ENCODE measurements at places on chromosomes 11 and 22.

GRCh38 chr11:85787809-85788760 is 22.9 kb downstream of the SYTL2 start:
- DNase-seq = no peak

DNA sequence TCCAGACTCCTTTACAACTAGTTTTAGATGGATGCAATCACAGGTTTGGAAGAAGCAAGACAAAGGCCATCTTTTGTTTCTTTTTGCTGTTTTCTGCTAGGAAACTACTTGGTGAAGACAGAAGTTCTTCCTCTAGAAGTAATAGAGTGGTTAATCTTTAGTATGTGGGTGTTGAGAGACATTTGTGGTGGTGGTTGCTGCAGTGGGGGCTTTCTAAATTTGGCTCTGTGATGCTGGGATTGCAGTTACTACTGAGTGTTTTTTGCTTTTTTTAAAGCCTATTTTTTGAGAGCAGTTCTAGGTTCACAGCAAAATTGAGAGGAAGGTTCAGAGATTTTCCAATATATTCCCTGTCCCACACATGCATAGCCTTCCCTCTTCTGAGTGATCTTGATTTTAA is 120.0 kb downstream of the AASDHPPT start:
- DNase-seq = no peak

- DNase-seq = no peak
Measured at GRCh38 chr11:132278801-132279574, 908.6 kb downstream of the NTM start.

DNA sequence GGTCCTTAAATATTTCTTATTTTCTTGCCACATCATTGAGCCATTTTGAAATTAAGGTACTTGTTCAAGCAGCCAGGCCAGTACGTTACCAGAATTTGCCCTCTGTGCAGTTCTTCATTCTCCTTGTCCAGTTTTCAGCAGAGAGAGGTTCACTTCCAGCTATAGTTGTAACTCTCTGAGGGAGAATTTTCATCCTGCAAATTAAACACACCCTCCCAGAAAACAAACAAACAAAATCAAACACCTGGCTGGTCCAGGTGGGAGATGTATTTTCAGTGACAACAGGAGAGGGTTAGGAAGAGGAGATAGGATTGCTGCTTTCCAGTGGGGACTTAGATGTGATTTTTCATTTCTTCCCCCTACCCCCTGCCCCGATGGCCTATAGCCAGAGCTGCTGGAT is 45.0 kb downstream of the LHFPL7 start:
- no peak for DNase-seq

- DNase-seq = no peak
Measured at GRCh38 chr22:48782326-48782725, 1045.3 kb downstream of the BRD1 start.

DNA sequence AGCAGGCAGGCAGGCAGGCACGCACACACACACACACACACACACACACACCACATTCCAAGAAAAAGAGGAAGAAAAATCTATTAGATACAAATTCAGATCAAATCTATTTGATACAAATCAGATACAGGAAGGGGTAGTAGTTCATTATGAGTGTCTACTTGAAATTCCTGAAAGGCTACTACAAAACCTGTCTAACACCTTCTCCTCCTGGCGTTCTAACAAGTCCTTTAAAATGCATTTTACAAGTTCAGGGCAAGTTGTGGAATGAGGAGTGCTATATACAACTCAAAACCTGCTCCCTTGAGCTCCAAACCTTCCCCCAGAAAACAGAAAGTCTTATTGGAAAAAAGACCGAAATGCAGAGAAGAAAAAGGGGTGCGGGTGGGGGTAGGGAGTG is 476 bp downstream of the ARHGAP32 start:
- DNase-seq = no peak

GRCh38 chr11:102577182-102577581 is 46.6 kb upstream of the MMP7 start:
- DNase-seq = no peak

GRCh38 chr11:91396236-91397133 is 828.1 kb upstream of the FAT3 start:
- DNase-seq = no peak

GRCh38 chr11:30314625-30315024 is 8.3 kb upstream of the ARL14EP start:
- no peak for DNase-seq

GRCh38 chr11:32153747-32154146 is 62.9 kb downstream of the RCN1 start:
- DNase-seq = no peak

DNA sequence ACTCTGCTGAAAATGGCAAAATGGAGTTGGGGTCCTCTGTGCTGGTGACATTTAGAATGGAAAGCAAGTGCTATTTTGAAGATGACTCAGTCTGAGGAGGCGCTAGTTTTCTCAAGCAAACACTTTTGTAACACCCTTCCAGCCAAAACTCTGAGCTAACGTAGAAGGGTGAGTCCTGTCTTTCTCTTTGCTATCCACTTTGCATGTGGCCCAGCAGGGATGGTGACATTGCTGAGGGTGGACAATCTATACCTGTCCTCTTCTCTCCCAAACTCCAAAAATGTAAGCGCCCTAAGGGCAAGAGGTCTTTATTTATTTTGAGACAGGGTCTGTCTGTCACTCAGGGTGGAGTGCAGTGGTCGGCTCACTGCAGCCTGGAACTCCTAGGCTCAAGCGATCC is 3.6 kb upstream of the KAT5 start:
- DNase-seq = no peak

DNA sequence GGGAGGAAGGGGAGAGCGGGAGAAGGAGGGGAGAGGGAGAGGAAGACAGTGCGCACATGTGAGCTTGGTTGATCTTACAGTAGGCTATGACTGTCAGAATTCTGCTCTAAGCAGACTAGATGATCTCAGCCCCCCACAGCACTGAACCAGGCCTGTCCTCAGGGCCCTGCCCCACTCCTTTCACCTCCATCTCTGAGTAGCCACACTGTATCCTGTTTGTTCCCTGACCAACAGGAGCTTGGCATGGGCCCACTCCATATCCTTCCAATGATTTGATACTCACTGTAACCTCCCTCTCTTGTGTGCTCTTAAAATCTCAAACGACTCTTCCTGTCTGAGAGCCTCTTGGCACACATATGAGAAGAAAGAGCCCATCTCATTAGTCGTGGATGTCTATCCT is 86.1 kb upstream of the PARVA start:
- no peak for DNase-seq

DNA sequence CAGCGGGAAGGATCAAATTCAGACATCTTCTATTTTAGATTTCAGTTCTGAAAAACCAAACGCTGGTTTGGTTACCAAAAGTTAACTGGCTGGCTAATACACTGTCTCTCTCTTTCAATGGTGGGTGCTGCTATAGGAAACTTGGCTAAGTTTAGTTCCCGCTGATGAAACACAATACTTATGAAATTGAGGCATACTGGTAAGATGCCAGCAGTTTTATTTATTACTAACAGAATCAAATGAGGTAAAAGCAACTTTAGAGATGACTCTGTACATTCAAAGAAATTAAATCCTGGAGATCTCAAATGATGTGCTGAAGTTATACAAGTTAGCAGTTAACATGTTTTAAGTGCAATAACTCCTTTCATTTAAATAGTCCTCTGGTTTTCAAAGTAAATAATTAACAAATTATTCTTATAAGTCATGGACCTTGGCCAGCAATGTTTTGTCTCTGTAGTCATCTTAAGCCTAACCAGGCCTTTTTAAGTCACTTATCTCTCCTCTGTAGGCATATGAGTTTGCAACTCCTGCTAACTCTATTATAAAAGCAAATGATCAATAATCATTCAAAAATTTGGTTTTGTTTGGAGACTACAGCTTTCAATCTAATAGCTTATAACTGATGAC is 54.8 kb downstream of the PAK1 start:
- DNase-seq = no peak

- no peak for DNase-seq
Measured at GRCh38 chr11:122721964-122722266, 66.4 kb downstream of the UBASH3B start.

DNA sequence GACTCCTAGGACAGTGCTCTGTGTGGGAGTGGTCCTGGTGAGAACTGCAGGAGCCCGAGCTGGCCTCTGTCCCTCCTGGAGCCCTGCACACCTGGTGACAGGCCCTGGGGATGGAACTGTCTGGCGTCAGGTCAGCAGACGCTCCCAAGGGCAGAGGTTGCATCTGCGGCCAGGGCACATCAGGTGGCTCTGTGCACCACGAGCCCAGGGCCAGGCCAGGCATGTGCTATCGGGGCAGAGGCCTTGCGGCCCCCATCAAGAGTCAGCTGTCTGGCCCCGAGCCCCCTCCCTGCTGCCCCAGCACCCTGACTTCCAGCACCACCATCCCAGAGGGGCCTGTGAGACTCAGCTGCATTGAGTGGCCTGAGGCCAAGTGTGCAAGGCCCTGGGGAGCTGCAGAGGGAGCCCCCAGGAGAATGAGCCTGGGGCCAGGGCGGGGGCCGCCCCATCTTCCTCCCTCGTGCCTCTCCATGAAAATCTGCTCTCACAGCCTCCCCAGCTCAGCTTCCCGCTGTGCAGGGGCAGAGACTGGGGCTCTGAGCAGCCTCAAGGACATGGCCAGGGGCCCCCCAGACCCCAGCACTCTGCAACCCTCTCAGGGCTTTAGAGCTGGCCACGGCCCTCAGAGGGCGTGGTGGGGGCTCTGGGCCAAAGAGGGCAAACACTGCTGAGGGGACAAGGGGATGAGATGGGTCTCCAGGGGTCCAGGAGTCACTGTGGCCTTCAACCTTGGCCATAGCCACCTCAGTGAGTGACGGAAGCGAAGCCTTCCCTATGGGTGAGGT is 56.4 kb downstream of the RTL6 start:
- DNase-seq = no peak

GRCh38 chr11:126328001-126328390 is 24.1 kb downstream of the DCPS start:
- DNase-seq = peak; percentile 62

GRCh38 chr11:111949519-111950426 is 12.6 kb downstream of the DIXDC1 start:
- DNase-seq = no peak

- DNase-seq = no peak
Measured at GRCh38 chr22:26687439-26687838, 30.1 kb downstream of the MIAT start.

DNA sequence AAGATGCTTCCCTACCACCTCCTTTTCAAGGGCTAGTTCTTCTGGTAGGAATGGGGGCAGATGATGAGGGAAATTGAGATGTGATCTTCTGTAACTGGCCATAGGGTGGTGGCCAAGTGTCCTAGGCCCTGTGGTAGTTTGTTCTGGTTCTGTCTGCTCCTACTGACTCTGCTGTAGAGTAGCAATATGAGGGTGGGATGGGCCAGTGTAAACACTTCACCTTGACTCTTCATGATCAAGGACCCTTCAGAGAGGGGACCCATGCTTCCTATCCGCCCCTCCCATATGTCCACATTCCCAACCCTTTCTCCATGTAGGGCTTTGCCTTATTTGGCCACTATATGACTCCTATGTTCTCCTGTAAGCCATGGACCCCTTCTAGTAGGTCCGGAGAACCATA is 230.3 kb upstream of the SESN3 start:
- no peak for DNase-seq

DNA sequence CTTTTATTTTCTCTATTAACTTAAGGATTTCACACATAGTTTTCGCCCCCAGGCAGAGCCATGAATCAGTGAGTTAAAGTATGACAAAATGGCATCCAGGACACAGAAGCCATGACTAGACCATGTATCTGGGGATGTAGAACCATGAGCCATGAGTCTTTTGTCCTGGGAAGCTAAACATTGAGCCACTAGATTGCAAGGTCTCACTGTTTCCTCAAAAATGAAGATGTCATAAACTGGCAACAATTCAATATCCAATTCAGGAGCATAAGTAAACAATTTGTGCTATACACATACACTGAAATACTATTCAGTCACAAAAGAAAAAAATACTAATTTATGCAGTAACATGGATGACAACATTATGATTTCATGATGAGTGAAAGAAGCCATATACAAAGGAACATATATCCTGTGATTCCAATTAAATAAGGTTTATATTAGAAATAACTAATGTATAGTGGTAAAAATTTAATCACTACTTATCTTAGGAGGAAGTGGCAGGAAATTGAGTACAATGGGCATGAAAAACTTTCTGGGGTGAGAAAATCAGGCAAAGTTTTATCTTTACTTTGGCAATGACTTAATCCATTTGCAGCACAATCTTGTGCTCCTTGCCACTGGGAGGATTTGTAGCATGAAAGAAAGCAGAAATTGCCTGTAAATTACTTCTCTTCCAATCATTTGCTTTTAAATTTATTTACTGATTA is 28.5 kb upstream of the CARD16 start:
- no peak for DNase-seq

- peak; percentile 54 for DNase-seq
Measured at GRCh38 chr22:47631571-47632102, 869.2 kb downstream of the TBC1D22A start.

DNA sequence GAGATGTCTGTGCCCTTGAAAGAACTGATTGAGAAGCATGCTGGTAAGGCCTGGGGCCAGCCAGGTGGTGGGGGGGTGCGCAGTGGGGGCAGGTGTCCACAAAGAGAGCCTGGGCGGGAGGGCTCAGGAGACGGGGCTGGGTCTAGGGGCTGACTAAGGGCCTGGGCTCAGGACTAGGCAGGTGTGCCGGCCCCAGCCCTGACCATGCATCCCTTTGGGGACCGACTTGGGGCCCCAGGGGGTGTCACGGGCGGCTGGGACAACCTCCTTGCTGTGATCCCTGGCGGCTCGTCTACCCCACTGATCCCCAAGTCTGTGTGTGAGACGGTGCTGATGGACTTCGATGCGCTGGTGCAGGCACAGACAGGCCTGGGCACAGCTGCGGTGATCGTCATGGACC is 4.4 kb downstream of the NDUFV1 start:
- no peak for DNase-seq

DNA sequence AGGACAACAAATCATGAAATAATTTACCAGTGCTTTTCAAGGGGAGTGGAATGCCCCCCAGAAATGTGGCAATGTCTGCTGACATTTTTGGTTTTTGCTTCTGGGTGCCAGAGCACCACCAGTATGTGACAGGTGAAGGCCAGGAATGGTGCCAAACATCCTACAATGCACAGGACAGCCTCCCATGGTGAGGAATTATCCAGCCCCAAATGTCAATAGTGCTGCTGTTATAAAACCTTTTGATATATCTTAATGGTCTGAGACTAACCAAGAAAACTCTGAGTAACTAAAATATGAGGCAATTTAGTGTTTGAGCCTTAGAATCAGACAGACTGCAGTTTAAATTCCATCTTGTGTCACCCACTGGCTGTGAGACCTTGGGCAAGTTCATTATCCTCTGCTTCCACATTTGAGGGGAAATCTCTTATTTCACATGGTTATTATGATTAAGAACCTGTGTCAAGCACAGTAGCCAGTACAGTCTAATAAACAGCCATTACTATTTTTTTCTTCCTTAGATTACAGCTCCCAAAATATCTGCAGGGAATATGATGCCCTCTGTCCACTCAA is 69.5 kb downstream of the AMBRA1 start:
- no peak for DNase-seq

- DNase-seq = peak; percentile 91
Measured at GRCh38 chr11:122069707-122070360, 46.2 kb downstream of the BLID start.

DNA sequence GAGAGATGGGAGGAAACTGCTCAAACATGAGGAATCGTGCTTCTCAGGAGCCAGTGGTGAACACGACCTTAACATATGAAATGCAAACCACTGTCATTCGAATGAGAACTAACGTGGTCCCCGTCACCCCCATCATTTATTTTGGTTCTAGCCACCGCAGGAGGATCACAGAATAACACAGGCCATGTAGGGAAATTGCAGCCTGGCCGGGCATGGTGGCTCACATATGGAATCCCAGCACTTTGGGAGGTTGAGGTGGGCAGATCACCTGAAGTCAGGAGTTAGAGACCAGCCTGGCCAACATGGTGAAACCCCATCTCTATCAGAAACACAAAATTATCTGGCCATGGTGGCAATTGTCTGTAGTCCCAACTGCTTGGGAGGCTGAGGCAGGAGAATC is 27.1 kb downstream of the KRTAP5-5 start:
- DNase-seq = no peak

Measured in posterior cingulate gyrus (tissue), 11 donors.